ENCODE measurements at places on chromosomes 1 and 21. TPM values are rescaled to one million over a fixed set of nuclear protein-coding genes. Genes with fewer than 3 reads are reported as not detected.

GRCh38 chr1:35488336-35488735 is 68.9 kb downstream of the KIAA0319L start:
- peak; percentile 26 for DNase-seq

DNA sequence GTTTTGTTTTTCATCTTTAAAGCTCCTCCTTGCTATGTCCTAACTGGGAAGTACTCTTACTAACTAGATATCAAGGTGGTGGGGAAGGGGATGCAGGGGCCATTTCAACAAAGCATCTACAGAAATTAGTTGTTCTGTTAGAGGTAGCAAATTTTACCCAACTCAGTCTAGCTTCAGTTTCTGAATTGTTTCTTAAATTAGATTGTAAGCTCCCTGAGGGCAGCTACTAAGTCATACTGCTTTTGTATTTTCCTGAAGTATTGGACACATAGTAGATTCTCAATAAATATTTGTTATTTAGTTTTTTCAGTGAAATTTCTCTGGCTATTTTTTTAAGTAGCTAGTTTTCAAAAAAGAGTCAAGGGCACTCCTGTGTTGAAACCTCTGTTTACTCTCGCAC is 1.8 kb downstream of the UBAP2L start:
- no peak for DNase-seq

DNA sequence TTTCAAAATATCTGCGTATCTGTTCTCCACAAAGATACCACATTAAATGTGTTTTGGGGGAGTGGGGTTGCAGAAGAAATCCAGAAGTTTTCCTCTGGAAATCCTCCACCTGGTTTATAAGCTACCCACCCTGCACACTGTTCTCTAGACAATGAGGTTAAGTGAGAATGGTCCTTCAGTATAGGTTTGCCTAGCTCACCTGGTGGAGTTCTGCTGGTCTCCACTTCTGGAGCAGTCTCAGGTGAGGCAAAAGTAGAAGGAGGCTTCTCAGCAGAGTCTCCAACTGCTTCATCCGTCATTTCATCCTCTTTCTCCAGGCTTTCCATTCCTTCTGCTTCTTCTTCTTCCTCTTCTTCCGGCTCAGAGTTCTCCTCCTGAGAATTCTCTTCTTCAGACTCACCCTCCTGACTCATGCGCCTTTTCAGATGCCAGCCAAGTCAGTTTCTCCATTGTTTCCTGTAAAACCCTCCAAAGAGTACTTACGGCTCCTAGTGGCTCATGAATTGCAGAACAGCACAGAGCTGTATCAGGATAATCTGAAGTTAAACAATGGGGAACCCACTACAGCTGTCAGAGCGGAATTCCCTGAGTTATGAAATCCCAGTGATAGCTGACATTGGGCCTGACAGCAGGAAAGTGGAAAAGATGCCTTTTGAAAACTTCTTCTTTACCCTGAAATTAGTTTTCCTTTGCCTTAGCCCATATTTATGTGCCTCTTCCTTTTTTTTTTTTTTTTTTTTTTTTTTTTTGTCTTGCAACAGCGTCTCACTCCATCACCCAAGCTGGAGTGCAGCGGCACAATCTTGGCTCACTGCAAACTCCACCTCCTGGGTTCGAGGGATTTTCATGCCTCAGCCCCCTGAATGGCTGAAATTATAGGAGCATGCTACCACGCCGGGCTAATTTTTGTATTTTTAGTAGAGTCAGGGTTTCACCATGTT is 38.5 kb downstream of the MSTO1 start:
- DNase-seq: peak; percentile 90

GRCh38 chr1:154847891-154848290 is 22.2 kb downstream of the KCNN3 start:
- no peak for DNase-seq

DNA sequence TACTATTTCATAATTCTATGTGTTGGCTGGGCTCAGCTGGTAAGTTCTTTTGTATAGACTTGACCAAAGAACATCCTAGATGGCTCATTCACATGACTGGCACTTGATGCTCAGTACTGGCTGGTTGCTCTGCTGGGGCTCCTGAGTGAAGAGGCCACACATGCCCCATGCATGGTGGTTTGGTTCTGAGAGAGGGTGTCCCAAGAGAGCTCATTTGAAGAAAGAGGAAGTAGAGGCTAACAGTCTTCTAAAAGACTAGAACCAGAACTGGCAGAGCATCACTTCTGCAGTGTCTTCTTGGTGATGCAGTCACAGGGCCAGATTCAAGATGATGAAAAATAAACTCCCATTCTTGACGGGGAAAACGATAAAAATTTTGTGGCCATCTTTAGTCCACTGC is 5.2 kb upstream of the BACH1 start:
- DNase-seq: no peak

- DNase-seq: peak; percentile 91
Measured at GRCh38 chr1:109975718-109976117, 8.8 kb upstream of the AHCYL1 start.

DNA sequence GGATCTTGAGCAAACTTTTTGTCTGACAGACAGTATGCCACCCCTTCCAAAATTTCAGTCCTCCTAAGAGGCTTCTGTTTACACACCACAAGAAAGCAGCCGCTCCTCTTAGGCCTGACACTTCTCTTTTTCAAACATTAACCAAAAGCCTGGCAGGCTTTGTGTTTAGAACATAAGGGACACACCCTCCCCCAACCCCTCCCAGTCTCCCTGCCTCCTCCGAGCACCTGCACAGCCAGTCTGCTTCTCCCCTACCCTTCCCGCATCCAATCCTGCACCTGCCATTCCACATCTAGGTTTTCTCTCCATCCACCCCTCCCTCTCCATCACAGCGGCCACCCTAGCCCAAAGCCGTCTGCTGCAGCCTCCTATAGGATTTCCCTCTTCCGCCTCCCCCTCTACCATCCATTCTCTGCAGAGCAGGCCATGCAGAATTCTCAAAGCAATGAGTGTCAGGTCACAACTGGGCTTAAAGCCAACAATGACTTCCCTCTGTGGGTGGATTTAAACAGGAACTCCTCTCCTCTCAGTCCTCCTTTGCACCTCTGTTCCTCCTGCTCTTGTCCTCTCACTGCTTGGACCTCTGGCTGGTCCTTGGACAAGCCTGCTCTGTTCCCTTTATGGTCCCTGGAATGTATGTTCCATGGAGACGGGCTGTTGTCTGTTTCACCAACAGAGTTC is 478.2 kb downstream of the NPHP4 start:
- no peak for DNase-seq

- peak; percentile 55 for DNase-seq
Measured at GRCh38 chr1:183023601-183024316, 539 bp downstream of the LAMC1 start.

GRCh38 chr1:31460027-31460426 is 47.0 kb downstream of the SERINC2 start:
- peak; percentile 10 for DNase-seq

DNA sequence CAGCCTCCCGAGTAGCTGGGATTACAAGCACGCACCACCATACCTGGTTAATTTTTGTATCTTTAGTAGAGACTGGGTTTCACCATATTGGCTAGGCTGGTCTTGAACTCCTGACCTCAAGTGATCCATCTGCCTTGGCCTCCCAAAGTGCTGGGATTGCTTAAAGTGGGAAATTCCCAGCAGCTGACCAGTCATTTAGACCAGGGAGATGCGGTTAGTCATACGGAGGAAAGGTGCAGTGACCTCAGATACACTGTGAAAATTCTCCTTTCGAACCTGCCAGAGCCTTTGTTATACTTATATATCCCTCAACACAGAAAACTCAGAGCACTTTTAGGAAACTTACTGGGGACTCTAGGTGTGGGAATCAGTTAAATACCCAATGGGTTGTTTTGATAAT is 39.6 kb downstream of the MAP10 start:
- DNase-seq: peak; percentile 8

GRCh38 chr1:10509809-10510509 is 35.2 kb downstream of the PEX14 start:
- no peak for DNase-seq

The NKAIN1 gene
- total RNA-seq: under 0.01 TPM

The VPS72 gene
- 42.9 TPM for total RNA-seq

The FCER1A gene
- not detected for total RNA-seq

The LRIF1 gene
- total RNA-seq: 17.2 TPM

The DMRTA2 gene
- not detected for total RNA-seq

The RIMS3 gene
- total RNA-seq: 0.33 TPM

The MTF1 gene
- 3.1 TPM for total RNA-seq

The AADACL3 gene
- not detected for total RNA-seq
